ENCODE measurements at places on chromosomes 11 and 22. TPM values are rescaled to one million over a fixed set of nuclear protein-coding genes. Genes with fewer than 3 reads are reported as not detected.

- no peak overlapping the region for H3K27ac ChIP-seq
- peaks cover 17% of the 10 kb centered on the region for H3K27me3 ChIP-seq
- no peaks in the 10 kb centered on the region for H3K36me3 ChIP-seq
- H3K4me3 ChIP-seq: no peak overlapping the region
- H3K4me1 ChIP-seq: peaks cover 5% of the 10 kb centered on the region
Measured at GRCh38 chr11:67382276-67383136, 9.1 kb upstream of the CLCF1 start.

GRCh38 chr11:102047305-102047924, at the start of gene CFAP300:
Gene CFAP300 (plus strand): TSS chr11:102047437. CDS start chr11:102047471, 34 bp downstream.
- no peak within 1 kb of the TSS for H3K27ac ChIP-seq
- H3K4me1 ChIP-seq: peaks cover 3% of the 10 kb centered on the region
- peaks cover 34% of the 10 kb centered on the region for H3K27me3 ChIP-seq
- peak within 1 kb of the TSS; percentile 2 for H3K4me3 ChIP-seq
- DNase-seq: peak; percentile 21
- H3K36me3 ChIP-seq: no peaks in the 10 kb centered on the region

DNA sequence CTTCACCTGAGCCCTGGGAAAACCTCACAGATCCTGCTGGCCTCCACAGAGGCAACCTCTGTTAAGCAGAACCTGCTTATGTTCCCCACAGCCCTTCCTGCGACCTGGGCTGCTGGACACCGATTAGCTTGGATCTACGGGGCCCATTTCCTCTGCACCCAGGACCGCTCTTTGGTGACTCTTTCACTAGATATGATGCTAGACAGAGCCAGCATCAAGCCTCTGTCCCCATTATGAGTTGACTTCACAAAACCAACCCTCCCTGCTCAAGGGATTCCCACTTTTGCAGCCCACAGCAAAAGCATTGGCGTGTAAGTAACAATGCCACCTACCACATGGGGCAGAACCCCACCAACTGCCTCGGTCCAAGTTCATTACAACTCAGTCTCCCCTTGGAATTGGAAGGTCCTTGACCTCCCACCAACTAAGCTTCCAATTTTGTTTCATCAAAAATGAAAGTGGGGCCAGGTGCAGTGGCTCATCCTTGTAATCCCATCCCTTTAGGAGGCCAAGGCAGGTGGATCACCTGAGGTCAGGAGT, 15.2 kb upstream of the TMPRSS4 start:
- H3K4me1 ChIP-seq: peaks cover 1% of the 10 kb centered on the region
- no peak overlapping the region for H3K4me3 ChIP-seq
- no peaks in the 10 kb centered on the region for H3K36me3 ChIP-seq
- no peak for DNase-seq
- peaks cover 13% of the 10 kb centered on the region for H3K27me3 ChIP-seq

DNA sequence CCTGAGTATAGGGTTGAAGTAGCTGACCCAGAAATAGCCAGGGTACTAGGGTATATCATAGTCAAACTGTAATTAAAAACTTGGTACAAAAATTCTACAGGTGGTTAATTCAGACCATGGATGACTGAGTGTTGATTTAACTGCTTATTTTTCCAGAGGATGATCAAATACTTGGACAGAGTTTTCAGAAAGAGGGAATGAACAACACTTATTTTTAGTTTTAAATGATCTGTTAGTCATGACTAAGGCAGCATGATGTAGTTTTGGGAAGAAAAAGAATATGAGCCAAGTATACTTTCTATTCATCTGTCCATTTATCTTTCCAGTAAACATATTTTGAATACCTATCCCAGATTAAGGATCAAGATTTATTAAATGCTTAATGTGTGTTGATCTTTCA, 19.8 kb upstream of the CCDC89 start:
- no peak overlapping the region for H3K27ac ChIP-seq
- no peak for DNase-seq
- no peak overlapping the region for H3K4me3 ChIP-seq

DNA sequence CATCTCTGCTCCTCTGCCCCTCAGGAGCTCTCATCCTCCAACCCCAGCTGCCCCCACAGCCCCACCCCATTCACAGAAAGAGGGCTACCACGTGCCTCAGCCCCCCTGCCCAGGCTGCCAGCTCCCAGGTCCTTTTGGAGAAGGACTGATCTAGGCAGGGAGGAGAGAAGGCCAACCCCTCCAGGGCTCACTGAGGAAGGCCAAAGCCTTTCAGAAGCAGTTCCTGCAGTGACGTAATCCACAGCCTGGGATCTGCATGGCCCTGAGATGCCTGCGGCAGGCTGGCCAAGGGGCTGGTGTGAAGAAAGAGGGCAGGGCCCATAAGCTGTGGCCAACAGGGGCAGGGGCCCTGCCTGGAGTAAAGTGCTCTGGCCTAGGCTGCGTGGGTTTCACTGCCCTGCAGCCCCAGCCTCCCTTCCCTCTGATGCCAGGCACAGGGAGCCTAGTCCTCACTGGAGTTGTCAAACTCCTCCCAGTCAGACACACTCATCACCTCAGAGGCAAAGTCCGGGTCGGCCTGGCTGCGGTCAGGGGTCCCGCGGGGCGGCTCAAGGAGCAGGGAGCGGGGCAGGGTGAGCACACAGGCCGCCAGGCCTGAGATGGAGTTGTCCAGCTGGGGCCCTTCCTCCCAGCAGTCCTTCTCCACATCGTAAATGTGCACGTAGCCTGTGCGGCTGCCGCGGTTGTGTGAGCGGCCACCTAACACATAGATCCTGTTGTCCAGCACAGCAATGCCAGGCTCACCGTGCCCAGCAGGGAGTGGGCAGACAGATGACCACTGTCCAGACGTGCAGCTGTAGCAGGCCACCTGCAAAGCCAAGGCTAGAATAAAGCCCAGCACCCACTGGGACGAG, 4.2 kb upstream of the SCARF2 start:
- DNase-seq: no peak
- H3K4me1 ChIP-seq: peaks cover 4% of the 10 kb centered on the region
- H3K4me3 ChIP-seq: no peak overlapping the region
- H3K27ac ChIP-seq: no peak overlapping the region
- H3K36me3 ChIP-seq: peaks cover 35% of the 10 kb centered on the region
- peaks cover 11% of the 10 kb centered on the region for H3K27me3 ChIP-seq

DNA sequence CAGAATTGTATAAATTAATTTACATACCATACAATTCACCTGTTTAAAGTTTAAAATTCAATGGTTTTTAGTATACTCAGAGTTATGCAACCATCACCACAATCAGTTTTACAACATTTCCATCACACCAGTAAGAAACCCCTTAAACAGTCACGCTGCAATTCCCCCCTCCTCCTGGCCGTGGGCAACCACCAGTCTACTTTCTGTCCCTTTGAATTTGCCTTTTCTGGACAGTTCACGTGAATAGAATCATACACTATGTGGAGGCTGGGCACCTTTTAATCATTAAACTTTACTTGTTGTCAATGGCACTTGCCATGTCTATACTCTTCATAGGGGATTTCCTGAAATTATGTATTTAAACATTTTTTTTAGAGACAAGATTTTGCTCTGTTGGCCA, 20.1 kb upstream of the SWAP70 start:
- no peak for DNase-seq
- peaks cover 10% of the 10 kb centered on the region for H3K27me3 ChIP-seq
- H3K4me1 ChIP-seq: peaks cover 4% of the 10 kb centered on the region
- H3K36me3 ChIP-seq: no peaks in the 10 kb centered on the region

- no peak overlapping the region for H3K4me3 ChIP-seq
- H3K27ac ChIP-seq: no peak overlapping the region
- peaks cover 3% of the 10 kb centered on the region for H3K4me1 ChIP-seq
- peaks cover 36% of the 10 kb centered on the region for H3K36me3 ChIP-seq
- no peaks in the 10 kb centered on the region for H3K27me3 ChIP-seq
- DNase-seq: no peak
Measured at GRCh38 chr11:74846770-74847169, 98.1 kb downstream of the RNF169 start.

GRCh38 chr11:128227466-128227865, 359.9 kb downstream of the ETS1 start:
- DNase-seq: no peak
- H3K27me3 ChIP-seq: no peaks in the 10 kb centered on the region
- H3K36me3 ChIP-seq: peaks cover 18% of the 10 kb centered on the region
- H3K27ac ChIP-seq: peak overlapping the region; percentile 88

- H3K27ac ChIP-seq: no peak overlapping the region
- no peaks in the 10 kb centered on the region for H3K4me1 ChIP-seq
- H3K36me3 ChIP-seq: no peaks in the 10 kb centered on the region
- no peaks in the 10 kb centered on the region for H3K27me3 ChIP-seq
- no peak for DNase-seq
Measured at GRCh38 chr11:19648321-19648720, 64.3 kb upstream of the NAV2 start.

DNA sequence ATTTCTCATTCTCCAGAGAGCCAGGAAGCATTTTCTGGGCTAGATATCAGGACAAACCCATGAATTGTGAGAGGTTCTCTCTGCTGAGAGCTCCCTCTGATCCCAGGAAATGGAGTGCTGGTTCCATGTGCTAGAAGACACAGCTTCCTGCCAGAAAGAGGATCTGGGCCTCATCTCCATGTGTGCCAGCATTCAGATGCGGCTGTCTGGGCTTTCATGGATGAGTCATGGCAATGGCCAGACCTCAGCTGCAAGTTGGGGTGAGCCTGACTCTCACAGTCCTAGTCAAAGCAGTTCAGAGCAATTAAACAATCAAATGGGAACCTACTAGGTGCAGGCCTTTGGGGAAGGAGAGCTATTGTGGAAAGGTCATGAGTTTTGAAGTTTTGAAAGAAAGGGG, 82.3 kb upstream of the EED start:
- peaks cover 31% of the 10 kb centered on the region for H3K4me1 ChIP-seq
- no peak overlapping the region for H3K27ac ChIP-seq
- no peaks in the 10 kb centered on the region for H3K27me3 ChIP-seq
- H3K4me3 ChIP-seq: no peak overlapping the region

DNA sequence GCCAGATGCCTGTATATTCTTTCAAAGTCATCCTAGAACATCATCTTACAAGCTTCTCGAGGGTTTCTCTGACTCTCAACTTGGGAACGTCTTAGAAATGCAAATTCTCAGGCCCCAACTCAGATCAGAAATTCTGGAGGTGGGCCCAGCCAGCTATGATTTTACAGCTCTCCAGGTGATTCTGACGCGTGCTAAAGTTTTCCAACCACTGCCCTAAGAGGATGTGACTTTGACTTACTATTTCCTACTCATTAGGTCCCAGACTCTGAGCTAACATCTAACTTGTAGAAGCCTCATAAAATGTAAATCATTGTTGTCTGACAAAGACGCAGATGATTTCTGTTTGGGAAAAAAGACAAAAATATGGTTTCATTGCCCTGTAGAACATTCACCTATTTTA, 61.1 kb downstream of the IRAG1 start:
- no peaks in the 10 kb centered on the region for H3K4me1 ChIP-seq
- DNase-seq: no peak
- H3K4me3 ChIP-seq: no peak overlapping the region

DNA sequence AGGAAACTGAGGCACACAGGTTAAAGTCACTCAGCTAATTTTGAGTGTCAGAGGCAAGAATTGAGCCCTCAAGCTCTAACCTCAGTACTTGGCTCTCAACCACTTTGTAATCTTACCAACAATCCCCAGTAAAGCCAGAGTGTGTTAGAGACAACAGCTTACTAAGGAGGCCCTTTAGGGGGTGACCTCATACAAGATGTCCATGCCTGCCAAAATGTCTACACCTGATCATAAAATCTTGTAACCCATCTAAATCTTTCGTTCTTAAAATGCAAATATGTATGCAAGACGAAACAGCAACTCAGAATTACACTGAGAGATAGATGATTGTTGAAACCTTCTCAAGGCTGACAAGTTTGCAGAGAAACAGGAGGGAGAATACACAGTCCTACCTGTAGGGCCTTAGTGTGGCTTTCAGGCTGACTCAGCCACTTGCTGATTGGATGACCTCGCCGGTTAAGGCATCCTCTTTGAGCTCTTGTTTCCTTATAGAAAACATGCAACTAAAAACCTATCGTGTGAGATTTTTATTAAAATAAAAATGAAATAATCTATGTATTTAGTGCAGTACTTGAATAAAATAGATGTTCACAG, 143.2 kb downstream of the OPCML start:
- H3K36me3 ChIP-seq: no peaks in the 10 kb centered on the region
- no peak for DNase-seq
- H3K27ac ChIP-seq: no peak overlapping the region
- H3K4me3 ChIP-seq: no peak overlapping the region
- no peaks in the 10 kb centered on the region for H3K27me3 ChIP-seq

DNA sequence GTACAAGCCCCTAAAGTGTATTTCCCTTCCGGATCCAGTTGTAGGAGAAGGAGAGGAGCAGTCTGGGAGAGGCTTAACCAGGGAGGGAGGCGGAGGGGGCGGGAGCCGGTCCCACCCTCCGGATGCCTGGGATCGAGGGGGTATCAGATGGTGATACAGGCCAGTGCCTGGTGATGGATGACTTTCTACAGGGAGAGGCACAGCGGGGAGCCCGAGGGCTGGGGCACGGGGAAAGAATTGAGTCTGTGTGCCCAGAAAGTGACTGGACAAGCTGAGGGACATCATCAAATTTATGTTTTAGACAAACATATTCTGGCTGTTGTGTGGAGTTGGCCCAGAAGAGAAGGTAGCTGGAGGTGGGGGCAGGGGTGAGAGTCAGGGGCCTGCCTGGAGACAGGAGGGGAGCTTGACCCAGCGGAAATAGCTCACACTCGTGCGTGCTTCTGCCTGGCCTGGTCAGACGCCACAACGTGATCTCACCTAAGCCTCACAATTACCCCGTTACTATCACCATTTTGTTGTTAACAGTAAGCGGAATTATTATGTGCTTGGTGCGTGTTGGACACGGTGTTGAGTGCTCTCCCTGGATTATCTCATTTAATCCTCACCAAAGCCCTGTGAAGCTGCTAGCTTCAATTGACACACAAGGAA, 42.4 kb downstream of the AMPD3 start:
- no peak for DNase-seq
- H3K27me3 ChIP-seq: no peaks in the 10 kb centered on the region
- no peak overlapping the region for H3K4me3 ChIP-seq
- no peaks in the 10 kb centered on the region for H3K4me1 ChIP-seq
- H3K27ac ChIP-seq: no peak overlapping the region
- peaks cover 57% of the 10 kb centered on the region for H3K36me3 ChIP-seq

- peaks cover 40% of the 10 kb centered on the region for H3K4me1 ChIP-seq
- peaks cover 35% of the 10 kb centered on the region for H3K36me3 ChIP-seq
- H3K27ac ChIP-seq: peak overlapping the region; percentile 68
- H3K4me3 ChIP-seq: peak overlapping the region; percentile 90
Measured at GRCh38 chr11:116788534-116788933, 711 bp upstream of the ZPR1 start.

DNA sequence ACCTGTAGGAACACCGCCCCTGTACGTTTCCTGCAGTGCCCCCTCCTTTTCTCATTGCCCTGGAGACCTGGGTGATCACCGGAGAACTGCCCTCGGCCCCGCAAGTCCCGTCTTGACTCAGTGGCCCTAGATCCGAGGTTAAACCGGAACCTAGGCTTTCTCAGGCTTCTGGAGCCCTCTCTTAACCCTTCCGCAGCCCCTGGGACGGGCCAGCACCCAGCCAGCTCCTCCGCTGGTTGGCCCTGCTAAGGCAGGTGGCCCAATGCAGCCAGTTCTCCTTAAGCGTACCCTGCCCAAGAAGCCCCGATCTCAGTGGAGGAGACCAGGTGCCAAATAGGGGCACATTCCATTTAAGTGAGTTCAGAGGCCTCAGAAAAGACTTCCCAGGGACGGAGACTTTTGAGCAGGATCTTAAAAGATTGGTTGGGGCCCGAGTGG, 776 bp downstream of the NLRX1 start:
- peak; percentile 26 for DNase-seq
- peaks cover 16% of the 10 kb centered on the region for H3K4me1 ChIP-seq
- H3K36me3 ChIP-seq: no peaks in the 10 kb centered on the region
- H3K27ac ChIP-seq: peak overlapping the region; percentile 89
- peak overlapping the region; percentile 88 for H3K4me3 ChIP-seq

The APOC3 gene
- total RNA-seq: not detected

The SMIM35 gene
- 1.7 TPM for total RNA-seq

The BLID gene
- not detected for total RNA-seq

The OR9G4 gene
- total RNA-seq: not detected

The STK33 gene
- 0.11 TPM for total RNA-seq

The MYRF gene
- 2.6 TPM for total RNA-seq

The MPPED2 gene
- total RNA-seq: not detected

Data from activated T-helper 2 cell treated with anti-CD3 and anti-CD28 coated beads, Interferon-gamma antibody, Interleukin-2, Interleukin-4, amounts not matched to agents 10 μg/mL and 5 μg/mL and 100 μg/mL, durations not matched to agents 14 hours and 24 hours and 36 hours (primary cell).